ENCODE measurements at places on chromosomes 5 and 9.

- DNase-seq, result peak; percentile 14
These were observed 12.9 kb downstream of the ITGA1 start for GRCh38 chr5:52800394-52801213.

DNA sequence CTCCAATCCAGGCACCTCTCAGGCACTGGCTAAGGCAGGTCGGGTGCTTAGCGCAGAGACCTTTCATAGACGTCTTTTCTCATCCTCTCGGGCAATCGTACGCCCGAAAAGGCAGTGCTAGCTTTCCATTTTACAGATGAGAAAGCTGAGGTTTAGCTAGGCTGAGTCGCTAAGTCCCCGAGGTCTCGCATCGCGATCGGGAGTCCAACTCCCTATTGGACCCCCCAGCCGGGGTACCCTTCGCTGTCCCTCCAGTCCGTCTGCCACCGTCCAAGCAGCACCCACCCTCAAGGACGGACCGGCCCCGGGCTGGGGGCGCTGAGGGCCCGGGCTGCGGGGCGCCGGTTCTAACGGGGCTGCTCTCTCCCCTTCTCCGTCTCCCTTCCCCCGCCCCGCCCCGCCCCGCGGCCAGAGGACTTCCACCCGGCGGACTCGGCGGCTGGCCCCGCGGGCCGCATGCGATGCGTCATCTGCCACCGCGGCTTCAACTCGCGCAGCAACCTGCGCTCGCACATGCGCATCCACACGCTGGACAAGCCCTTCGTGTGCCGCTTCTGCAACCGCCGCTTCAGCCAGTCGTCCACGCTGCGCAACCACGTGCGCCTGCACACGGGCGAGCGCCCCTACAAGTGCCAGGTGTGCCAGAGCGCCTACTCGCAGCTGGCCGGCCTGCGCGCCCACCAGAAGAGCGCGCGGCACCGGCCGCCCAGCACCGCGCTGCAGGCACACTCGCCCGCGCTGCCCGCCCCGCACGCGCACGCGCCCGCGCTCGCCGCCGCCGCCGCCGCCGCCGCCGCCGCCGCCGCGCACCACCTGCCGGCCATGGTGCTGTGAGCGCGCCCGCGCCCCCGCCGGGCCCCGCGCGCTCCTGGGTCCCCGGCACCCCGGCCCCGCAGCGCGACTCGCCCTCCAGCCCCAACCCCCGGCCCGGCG is 12.5 kb upstream of the EXOSC2 start:
- peak; percentile 33 for DNase-seq

DNA sequence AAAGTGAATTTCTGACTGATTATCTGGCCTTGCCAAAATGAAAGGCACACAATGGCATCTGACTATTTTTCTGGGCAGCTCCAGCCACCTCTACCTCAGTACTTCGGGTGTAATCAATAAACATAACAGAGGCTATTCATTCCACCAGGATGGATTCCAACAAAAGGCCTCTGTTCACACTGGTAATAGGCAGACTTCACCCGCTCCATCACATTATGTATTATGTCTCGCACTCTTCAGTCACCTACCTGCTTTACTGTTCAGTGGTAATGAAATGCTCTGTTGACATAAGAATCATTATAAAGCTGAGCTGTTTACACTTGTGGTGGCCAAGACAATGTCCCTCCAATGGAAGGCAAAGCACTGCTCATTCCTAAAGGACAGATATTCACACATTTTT is 1333.7 kb upstream of the WWC1 start:
- DNase-seq, result no peak

- peak; percentile 39 for DNase-seq
These were observed at the start of gene NIPAL4 for GRCh38 chr5:157459715-157460599. TSS of gene NIPAL4 (plus strand) at chr5:157460213. CDS start at chr5:157460321, 108 bp downstream.

GRCh38 chr5:138616508-138616907 is 41.3 kb upstream of the HSPA9 start:
- no peak for DNase-seq

GRCh38 chr5:38653389-38653788 is 96.9 kb upstream of the LIFR start:
- DNase-seq, result no peak

GRCh38 chr9:16321461-16322119 is 548.9 kb downstream of the BNC2 start:
- no peak for DNase-seq

DNA sequence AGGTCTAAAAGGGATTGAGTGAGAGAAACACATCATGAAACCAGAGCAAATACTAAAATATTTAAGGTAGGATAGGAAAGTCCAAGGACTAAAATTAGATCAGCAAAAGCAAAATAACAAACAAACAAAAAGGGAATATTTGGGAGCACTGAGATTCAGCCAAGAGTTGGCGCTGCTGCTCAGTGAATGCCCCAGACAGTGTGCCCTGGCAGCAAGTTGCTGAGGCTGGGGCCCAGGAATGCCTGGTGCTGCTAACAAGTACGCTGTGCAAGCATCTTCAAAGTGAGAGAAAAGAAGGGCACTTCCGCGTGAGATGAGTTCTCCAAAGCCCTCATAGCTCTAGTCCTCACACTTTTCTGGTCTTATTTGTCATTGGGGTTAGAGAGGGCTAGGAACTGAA is 603.3 kb downstream of the EFNA5 start:
- no peak for DNase-seq

DNA sequence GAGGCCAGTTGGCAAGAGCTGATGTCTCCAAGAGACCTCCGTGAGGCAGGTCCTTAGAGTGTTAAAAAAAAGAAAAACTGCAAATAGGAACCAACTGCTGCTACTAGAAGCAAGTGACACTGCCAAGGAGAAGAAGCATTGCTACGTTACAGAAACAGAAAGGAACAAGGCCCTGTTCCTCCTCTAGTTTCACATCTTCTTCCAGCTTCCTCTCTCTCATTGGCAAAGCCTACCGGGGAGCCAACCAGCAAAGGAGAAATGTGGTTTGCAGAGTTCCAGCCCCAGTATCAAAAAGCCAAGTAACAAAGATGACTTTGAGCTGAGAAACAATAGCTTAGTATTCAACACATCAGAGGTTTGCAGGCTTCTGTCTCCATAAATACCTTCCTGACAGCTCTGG is 145.9 kb downstream of the PRELID2 start:
- DNase-seq, result no peak

GRCh38 chr5:175657593-175658271 is at the start of gene HRH2:
TSS of gene HRH2 (plus strand) at chr5:175658071. CDS start at chr5:175683234, 25,163 bp downstream.
- peak; percentile 39 for DNase-seq

DNA sequence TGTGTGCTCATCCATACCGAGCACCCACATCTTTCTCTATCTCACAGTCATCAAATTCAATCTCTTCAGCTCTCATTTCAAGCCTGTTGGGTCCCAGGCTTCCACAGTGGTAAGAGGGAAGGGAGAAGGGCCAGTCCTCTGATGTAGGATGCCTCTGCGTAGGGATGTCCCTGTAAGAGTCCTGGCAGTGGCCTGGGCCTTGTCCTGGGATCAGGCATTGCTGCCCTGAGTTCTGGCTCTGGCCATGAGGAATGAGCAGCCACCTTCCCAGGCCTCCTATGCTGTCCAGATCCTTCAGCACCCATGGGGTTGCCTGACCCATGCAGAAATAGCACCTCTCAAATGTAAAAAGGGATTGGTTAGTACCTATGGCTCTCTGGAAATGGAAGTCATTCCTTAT is 121.2 kb downstream of the EFNA5 start:
- DNase-seq, result no peak

DNA sequence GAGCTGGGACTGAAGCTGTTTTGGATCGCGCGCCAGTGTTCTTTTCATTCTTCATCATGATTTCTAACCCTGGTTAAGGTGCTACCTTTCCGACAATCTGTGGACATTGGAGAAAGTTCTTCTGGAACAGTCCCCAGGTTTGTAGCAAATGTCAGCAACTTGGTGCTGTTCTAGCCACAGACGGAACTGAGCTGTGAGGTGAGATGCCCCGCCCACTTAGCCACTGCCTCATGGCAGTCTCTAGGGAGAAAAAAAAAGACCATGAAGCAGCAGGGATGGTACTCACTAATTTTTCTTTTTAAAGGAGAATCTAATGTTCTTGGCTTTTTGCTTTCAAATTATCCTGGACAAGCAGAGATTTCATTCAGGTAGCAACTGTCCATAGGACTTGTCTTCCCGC is 72.1 kb upstream of the STK32A start:
- no peak for DNase-seq

DNA sequence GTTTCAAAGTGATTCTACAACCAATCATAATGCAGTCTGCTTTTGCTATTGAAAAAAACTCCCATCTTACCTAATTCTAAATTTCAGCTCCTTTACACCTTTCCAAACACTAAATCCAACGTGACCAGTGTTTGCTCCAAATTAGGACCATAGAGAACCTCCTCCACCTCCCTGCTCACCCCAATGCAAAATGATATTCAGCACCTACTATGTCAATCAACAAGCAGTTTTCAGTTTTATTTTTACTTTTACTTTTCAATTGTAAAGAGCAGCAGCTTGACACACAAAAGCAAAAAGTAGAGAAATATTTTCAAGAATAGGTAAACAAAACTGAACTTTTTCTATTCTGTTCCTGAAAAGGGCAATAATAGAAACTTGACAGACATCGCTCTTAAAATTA is 3.4 kb downstream of the FAM13B start:
- no peak for DNase-seq

DNA sequence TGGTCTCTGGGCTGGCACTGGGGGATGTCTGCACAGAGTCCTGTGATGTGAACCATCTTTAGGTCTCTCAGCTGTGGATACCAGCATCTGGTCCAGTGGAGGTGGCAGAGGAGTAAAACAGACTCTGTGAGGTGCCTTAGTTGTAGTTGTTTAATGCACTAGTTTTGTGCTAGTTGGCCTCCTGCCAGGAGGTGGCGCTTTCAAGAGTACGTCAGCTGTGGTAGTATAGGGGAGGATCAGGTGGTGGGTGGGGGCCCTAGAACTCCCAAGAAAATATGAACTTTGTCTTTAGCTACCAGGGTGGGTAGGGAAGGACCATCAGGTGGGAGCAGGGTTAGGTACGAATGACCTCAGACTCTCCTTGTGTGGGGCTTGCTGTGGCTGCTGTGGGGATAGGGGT is 197.1 kb downstream of the TMC1 start:
- no peak for DNase-seq

DNA sequence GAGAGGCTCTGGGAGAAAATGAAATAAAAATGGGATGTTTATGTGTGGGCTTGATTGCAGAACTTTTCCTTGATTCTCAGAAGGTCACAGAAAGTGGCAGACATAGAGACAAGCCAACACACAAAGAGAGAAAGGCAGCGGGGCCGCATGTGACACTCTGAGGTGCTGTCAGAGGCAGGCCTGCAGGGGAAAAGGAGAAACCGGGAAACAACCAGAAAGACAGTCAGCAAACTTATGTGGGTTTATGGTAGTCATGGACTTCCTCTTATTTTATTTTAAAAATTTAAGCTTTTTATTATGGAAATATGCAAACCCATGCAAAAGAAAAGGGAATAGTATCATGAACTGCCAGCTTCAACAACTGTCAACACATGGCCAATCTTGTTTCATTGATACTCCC is 16.3 kb upstream of the IGFBPL1 start:
- no peak for DNase-seq

DNA sequence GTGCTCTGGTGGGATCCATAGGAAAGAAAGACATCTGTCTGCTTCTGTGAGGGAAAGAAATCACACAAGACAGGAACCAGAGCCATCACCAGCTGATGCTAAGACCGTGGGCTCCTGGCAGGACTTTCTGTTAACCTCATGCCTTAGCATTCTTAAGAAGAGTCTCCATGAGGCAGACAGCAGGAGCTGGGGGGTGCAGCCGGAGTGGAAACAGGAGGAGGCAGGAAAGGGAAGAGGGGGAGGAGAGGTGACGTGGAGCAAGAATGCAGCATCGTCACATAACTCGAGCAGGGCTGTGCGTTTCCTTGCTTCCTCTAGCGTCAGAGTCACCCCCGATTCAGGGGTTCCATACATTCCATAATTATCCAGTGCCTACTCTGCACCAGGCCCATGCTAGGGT is 53.6 kb downstream of the ERGIC1 start:
- DNase-seq, result no peak

GRCh38 chr5:76462097-76462667 is 59.1 kb downstream of the IQGAP2 start:
- no peak for DNase-seq

DNA sequence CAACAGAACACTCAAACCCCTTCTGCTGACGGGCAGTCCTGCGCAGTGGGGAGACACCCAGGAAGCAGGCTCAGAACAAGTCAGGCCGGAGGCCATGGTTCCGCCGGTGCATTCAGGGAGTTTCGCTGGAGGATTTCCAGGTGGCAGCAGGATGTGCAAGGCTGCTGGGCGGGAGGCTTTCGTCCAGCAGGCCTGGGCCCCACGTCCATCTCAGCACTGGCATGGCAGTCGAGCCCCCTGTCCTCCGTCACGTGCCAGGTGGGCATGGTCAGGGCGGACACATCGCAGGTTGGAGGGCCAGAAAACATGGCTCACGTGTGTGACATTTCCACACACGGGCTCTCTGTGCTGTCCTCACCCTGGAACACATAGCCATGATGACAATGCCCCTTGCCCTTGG is 299.9 kb upstream of the IRX2 start:
- no peak for DNase-seq

DNA sequence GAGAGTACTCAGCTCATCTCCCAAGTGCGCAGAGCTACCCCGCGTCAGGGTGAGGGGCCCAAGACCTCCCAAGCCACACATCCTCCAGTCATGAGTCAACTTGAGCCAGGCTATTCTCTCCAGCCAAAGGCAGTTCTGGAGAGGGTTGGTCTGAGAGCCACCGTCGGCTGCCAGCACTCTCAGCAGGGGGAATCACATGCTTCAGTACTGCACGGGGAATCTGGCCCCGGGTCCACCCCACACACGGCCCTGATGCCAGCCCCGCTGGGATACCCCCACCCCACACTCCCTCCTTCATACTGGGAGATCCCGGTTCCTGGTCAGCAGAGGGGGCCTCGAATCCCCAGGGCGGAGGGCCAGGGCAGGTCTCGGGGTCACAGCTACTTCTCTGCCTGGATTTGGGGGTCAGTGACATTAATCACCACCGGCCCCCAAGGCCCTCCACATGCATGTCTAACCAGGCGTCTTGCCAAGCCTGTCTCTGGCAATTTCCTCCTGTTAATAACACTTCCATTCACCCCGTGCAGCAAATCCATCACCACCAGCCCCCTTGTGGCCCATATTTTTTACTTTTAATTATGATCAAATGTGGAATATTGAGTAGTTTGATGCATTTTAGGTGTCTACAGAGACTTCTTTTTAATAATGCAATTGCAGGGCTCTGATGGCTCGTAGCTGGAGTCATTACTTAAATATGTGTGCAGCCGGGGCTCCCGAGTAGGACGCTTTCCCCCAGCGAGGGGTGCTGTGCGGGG is 102.9 kb upstream of the PPP1R26 start:
- DNase-seq, result no peak

- no peak for DNase-seq
These were observed 493.5 kb downstream of the IRX1 start for GRCh38 chr5:4089087-4089486.

All from activated T-cell treated with anti-CD3 and anti-CD28 coated beads for 4 hours (primary cell).